ENCODE measurements at places on chromosomes 2 and 18. TPM values are rescaled to one million over a fixed set of nuclear protein-coding genes. Genes with fewer than 3 reads are reported as not detected.

RPRM gene
- total RNA-seq: not detected

MSTN gene
- not detected for total RNA-seq

LRPPRC gene
- 48.7 TPM for total RNA-seq

MBP gene
- 21.9 TPM for total RNA-seq

PKDCC gene
- total RNA-seq: 0.53 TPM

ALPP gene
- total RNA-seq: not detected

DSG2 gene
- 9.6 TPM for total RNA-seq

HOXD12 gene
- not detected for total RNA-seq

TMEM185B gene
- total RNA-seq: 23.3 TPM

SLC14A1 gene
- total RNA-seq: 0.53 TPM

SERPINB8 gene
- total RNA-seq: 36.0 TPM

MRPS5 gene
- 55.4 TPM for total RNA-seq

BOLL gene
- not detected for total RNA-seq

RESP18 gene
- total RNA-seq: not detected

BZW1 gene
- 129 TPM for total RNA-seq

C2orf49 gene
- total RNA-seq: 11.8 TPM

FN1 gene
- 393 TPM for total RNA-seq

LAMA1 gene
- total RNA-seq: 2.7 TPM

IL1F10 gene
- not detected for total RNA-seq

SERPINB11 gene
- 85.9 TPM for total RNA-seq

FIGN gene
- total RNA-seq: 1.9 TPM

HOXD1 gene
- total RNA-seq: 0.19 TPM

MGAT4A gene
- 4.4 TPM for total RNA-seq

ZC3H6 gene
- total RNA-seq: 2.8 TPM

RUFY4 gene
- not detected for total RNA-seq

CNDP1 gene
- total RNA-seq: not detected

ASPRV1 gene
- total RNA-seq: 0.18 TPM

FBXO36 gene
- total RNA-seq: 0.79 TPM

GKN1 gene
- 2.5 TPM for total RNA-seq

UGT1A5 gene
- 0.67 TPM for total RNA-seq

COPS8 gene
- 26.9 TPM for total RNA-seq

IGFBP5 gene
- 26.9 TPM for total RNA-seq

POU3F3 gene
- 0.09 TPM for total RNA-seq

C2orf15 gene
- 0.76 TPM for total RNA-seq

NAT8 gene
- not detected for total RNA-seq

KIF1A gene
- total RNA-seq: not detected

ZSWIM2 gene
- not detected for total RNA-seq

ANKRD62 gene
- total RNA-seq: under 0.01 TPM

FAM110C gene
- total RNA-seq: 59.1 TPM

CFAP221 gene
- 0.38 TPM for total RNA-seq

GPR55 gene
- 0.61 TPM for total RNA-seq

VWC2L gene
- total RNA-seq: not detected

CNNM3 gene
- total RNA-seq: 10.2 TPM

SERPINB13 gene
- 228 TPM for total RNA-seq

CXCR4 gene
- total RNA-seq: 5.7 TPM

PLCL1 gene
- 0.35 TPM for total RNA-seq

KCNG3 gene
- total RNA-seq: 0.23 TPM

UPP2 gene
- total RNA-seq: not detected

SP140 gene
- 0.92 TPM for total RNA-seq

M1AP gene
- 0.19 TPM for total RNA-seq

FOXD4L1 gene
- not detected for total RNA-seq

DUSP19 gene
- 0.27 TPM for total RNA-seq

PROC gene
- not detected for total RNA-seq

EIF2AK3 gene
- 16.9 TPM for total RNA-seq

SMYD1 gene
- not detected for total RNA-seq

TMEM237 gene
- total RNA-seq: 12.8 TPM

CFAP65 gene
- total RNA-seq: not detected

SIX3 gene
- total RNA-seq: not detected

NETO1 gene
- total RNA-seq: not detected

Data from esophagus squamous epithelium (tissue), 5 donors.